NK-92 treated with Interleukin-12 subunit alpha and Interleukin-12 subunit beta, amount 100 ng/mL, for 24 hours (cell line): ENCODE measurements at places on chromosomes 2 and 18.

GRCh38 chr2:204950695-204951346, 405.5 kb downstream of the PARD3B start:
- no peak for DNase-seq

GRCh38 chr2:106143495-106144215, 50.4 kb downstream of the UXS1 start:
- no peak for DNase-seq

DNA sequence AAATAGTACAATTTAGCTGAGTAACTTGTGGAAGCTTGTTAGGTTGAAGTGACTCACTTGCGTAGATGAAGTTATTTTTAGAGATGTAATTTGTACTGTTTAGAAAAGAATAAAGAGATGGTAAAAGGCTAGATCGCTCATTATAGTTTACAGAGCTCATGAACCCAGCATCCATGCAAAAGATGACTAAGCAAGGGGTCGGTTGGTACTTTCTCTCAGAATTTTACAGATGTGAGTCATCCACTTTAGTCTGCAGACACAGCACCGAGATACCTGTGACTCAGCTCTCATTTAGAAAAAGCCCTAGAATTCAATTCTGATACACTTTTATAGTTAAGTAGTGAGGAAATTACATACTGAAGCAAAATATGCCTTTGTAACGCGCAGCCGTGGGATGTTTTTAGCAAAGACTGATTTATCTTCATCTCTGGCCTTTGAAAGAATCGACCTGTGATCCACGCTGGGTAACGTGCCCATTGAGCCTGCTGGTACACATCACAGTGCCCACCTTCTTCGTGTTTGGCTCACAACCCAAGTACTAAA, 116.5 kb upstream of the FOSL2 start:
- peak; percentile 14 for DNase-seq

DNA sequence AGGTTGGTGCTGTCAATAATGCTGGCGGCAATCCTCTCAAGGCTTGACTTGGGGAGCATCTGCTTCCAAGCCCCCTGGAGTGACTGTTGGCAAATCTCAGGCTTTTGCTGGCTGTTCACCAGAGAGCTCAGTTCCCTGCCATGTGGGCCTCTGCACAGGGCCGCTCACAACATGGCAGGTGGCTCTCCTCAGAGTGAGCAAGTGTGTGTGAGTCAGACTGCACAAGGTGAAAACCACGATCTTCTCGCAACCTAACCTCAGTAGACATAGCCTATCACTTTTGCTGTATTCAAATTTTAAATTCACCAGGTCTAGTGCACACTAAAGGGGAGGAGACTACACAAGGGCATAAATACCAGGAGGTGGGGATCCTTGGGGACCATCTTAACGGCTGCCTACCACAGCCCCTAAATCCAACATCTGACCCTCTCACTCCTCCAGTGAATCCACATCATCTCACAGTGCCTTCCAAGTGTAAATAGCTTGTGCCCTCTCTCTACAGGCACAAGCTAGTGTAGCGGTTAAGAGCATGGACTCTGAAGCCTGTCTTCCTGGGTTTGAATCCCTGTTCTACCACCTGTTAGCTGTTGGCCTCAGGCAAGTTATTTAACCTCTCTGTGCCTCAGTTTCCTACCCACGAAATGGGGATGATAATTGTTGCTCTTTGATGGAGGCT, 187.7 kb upstream of the CXCR4 start:
- peak; percentile 63 for DNase-seq

GRCh38 chr2:45627911-45628310, 16.8 kb upstream of the SRBD1 start:
- no peak for DNase-seq

DNA sequence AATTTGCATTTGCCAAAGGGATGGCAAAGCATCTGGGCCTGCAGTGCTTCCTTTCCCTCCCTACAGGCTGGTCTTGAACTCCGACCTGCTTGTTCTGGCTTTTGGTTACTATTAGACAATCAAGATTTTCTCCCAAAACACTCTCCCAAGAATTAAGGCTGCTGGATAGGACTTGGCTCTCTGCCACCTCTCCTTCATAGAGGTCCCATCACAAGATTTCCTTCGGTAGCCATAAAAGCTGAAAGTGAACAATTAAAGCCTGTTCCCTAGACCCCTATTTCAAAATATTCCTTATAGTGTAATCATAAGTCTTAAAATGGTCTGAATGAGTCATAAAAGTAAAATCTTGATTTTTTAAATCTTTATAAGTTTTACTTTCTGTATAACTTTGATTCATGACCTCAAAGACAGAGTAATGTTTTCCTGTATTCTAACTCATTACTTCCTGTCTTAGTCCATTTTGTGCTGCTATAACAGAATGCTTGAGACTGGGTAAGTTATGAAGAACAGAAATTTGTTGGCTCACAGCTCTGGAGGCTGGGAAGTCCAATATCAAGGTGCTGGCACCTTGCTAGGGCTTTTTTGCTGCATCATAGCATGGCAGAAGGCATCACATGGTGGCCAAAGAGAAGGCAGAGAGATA, 37.8 kb upstream of the TNP1 start:
- DNase-seq = no peak

GRCh38 chr18:24534271-24534670, 73.8 kb downstream of the HRH4 start:
- DNase-seq = no peak

- no peak for DNase-seq
These were observed 188.9 kb upstream of the TNP1 start for GRCh38 chr2:217048730-217049129.

DNA sequence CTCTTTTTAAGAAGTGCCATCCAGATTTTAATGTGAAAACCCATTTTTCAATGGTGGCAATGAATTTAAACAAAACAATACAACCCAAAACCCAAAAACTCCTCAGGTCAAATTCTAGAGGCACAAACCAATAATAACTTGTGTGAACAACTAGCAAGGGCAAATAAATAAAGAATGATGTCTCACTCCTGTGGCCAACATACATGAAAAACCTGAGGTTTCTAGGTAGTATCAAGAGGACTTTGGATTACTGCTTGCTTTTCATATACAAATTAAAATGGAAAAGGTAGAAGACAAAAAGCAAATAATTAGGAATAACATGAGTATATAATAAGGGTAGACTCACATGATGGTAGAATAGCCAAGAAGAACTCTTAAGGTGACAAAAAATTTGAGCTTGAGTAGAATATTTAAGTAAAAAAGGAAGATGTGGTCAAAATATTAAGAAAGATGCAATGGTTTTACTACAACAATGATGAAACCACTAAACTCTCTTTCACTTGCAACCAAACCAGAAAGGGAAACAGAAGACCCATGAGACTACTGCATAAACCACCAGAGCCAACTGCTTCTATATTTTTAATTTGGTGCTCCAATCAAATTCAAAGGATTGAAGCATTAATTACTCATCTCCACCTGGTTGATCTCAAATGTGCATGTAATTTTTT, 53.5 kb downstream of the DARS1 start:
- DNase-seq = no peak

DNA sequence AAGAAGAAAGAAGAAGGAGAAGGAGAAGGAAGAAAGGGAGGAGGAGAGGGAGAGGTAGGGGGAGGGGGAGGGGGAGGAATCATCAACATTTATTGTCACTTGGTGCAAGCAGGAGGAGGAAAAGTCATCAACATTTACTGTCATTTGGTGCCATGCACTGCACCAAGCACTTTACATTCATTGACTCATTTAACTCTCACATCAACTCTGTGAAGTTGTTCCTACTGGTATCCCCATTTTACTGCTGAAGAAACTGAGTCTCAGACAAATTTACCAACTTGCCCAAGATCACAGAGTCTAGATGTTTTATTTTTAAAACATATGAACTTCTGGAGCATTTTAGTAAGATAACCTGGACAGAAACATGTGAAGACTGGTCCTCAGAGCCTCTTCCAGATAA, 46.7 kb upstream of the NEB start:
- no peak for DNase-seq

DNA sequence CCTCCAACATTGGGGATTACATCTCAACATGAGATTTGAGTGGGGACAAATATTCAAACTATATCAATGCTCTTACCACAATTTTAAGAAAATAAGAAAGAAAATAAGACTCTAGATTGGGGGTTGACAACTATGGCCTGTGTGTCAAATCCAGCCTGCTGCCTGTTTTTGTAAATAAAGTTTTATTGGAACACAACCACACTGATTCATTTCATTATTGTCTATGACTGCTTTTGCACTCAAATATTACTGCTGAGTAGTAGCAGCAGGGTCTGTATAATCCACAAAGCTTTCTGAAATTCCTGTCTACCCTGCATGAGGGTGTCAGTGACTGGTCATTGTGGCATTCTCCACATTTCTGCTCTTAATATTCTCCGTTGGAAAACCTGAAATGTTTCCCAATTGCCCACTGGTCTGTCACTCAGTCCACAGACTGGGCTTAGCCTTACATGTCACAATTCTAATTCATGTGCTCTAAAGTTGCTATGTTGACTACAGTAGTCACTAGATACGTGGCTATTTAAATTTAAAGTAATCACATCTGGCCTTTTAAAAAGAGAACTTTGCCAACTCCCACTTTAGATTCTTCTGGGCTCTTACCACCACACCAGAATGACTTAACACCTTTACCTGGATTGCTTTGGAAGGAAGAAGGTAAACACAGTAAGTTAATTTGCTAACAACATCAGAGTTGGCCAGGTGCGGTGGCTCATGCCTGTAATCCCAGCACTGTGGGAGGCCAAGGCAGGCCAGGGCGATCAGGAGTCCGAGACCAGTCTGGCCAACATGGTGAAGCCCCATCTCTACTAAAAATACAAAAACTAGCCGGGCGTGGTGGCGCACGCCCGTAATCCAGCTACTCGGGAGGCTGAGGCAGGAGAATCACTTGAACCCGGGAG, 86.9 kb downstream of the CLHC1 start:
- no peak for DNase-seq

DNA sequence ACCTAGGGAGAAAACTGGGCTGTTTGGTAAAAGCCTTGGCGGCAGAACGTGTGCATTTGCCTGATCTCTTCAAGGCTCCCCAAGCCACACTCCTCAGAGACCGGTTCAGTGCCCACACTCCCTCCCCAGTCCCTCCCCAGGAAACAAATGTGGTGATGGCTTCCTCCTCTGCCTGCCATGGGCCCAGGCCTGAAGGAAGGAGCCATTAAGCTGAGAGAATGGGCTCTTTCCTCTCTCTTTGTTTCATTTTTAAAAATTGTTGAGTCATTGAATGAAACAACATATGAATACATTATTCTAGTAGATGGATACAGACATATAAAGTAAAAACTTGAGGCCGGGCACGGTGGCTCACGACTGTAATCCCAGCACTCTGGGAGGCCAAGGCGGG, 50.6 kb upstream of the YWHAQ start:
- no peak for DNase-seq

DNA sequence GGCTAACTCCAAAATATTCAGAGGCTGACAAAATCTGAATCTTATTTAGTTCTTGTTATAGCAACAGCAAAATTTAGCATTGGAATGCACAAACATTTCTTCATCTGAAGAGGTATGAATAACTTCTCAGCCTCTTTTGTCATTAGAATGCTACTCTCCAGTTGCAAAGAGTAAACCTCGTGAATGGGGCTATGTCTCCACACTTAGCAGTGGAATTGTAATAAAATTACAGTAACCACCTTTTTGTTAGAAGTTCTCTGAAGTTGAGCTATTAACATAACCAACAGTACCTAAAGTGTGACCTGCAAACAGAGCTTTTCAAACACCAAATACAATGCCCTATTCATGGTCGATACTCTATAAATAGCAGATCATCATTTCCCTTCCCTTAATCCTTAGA, 50.2 kb upstream of the GALNT3 start:
- no peak for DNase-seq

DNA sequence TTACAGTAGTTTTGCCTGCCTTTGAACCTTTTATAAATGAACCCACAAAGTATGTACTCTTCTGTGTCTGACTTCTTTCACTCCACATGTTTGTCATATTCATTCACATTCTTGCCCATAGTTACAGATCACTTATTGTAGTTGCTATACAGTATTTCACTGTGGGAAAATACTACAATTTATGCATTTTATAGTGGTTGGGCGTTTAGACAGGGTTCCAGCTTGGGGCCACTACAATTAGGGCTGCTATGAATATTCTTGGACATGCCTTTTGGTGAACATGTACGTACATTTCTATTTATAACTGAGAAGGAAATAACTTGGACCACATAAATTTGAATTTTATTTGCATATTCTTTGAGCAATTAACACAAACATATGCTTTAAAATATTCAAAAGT, 15.4 kb upstream of the PMAIP1 start:
- no peak for DNase-seq

- no peak for DNase-seq
These were observed 296.6 kb upstream of the NETO1 start for GRCh38 chr18:73164430-73164829.

GRCh38 chr18:25111377-25112288, 240.3 kb downstream of the ZNF521 start:
- DNase-seq = no peak

DNA sequence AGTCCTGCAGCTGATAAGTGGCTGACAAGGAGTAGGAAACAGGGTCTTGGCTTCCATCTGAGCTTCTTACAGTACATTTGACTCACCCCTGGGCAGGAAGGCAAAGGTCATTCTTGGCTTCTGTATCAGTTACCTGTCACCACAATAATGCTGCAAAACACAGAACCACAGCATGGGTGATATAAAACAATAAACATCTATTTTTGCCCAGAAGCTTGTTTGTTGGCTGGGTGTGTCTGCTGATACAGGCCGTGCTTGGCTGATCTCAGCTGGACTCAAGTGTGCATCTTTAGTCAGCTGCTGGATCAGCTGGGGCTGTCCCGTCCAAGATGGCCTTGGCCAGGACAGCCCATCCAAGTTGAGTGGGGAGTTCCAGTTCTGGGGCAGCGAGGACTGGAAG, 34.7 kb downstream of the ONECUT2 start:
- no peak for DNase-seq

GRCh38 chr2:196143730-196144131, 27.6 kb downstream of the STK17B start:
- no peak for DNase-seq

GRCh38 chr2:29374823-29375222, 259.6 kb downstream of the CLIP4 start:
- no peak for DNase-seq

DNA sequence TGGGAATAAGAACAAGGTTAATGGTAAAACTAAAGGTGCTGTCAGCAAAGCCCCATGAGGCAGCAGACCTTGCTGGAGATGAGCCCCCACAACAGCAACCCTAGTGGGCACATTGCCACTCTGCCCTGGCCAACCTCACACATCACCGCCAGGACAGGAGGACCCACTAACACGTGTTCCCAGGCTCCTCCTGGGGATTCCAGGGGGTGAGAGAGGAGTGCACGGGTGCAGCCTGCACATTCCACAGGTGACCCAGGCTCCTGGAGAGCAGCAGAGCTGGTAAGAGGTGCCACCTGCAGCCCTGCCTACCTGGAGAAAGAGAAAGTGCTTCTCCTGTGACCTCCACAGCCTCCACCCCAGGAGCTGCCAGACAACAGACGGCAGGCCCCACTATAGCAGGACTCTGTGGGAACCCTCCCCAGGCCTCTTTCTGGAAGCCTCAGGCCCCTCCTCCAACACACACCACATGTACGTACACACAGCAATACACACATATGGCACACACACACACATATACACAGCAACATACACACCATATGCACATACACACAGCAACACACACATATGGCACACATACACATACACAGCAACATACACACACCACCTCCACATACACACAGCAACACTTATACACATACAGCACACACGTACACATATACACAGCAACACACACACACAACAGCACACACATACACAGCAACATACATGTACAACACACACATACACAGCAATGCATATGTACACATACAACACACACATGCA, 187.1 kb downstream of the GLI2 start:
- DNase-seq = no peak
